Umbilical cord (tissue), 2 donors: ENCODE measurements at places on chromosomes 16 and 17.

DNA sequence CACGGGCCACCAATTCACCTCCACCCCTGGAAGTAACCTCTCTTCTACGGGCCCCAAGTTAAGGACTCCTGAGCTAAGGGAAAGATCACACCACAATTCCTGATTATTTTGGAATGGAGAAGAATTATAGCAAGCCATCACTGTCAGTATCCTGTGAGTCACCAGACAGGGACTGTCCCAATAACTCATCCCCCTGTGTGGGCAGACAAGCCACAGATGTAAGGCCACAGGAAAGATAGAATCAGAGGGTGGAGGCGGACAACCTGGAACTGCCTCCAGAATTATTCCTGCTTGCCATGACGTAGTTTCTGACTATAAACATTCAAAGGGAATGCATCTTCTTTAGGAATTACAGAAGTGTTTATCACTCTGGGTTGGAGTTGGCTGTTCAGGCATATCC, 5.8 kb upstream of the MYO1D start:
- DNase-seq = no peak

GRCh38 chr17:3511852-3512504, 36.2 kb downstream of the ASPA start:
- no peak for DNase-seq

DNA sequence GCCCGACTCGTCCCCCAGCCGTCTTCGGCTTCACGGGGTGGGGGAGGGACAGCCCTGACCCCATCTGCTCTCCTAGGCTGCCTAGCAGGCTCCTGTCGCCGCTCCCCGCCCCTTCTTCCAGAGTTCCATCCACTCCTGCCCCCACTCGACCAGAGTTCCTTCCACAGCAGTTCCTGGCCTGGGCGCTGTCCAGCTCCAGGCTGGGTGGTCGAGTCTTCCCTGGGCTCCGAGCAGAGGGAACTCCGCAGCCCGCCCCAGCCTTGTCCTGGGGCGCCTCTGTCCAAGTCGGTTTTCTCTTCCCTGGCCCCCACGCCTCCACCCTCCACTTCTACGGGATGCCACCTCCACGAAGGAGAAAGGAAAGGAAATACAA, 1.4 kb downstream of the PYY start:
- DNase-seq = no peak

GRCh38 chr16:52123842-52124241, 423.1 kb downstream of the TOX3 start:
- DNase-seq = no peak

DNA sequence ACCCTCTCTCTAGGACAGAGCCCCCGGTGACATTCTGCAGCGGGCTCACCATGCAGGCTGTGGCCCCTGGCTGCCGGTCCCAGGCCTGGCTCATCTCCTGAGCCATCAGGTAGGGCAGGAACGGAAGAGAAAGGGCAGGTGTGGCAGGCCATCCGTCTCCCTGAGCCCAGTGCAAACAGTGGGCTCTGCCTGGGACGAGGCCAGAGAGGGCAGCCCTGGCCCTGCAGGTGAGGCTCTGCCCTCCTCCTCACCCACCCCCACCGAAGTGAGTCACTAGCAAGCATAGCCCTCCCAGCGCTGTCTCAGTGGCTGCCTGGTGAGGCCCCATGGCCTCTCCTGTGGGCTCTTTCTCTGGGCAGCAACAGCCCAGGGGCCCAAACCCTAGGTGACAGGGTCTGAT, 14.5 kb downstream of the OTOP3 start:
- DNase-seq = no peak

DNA sequence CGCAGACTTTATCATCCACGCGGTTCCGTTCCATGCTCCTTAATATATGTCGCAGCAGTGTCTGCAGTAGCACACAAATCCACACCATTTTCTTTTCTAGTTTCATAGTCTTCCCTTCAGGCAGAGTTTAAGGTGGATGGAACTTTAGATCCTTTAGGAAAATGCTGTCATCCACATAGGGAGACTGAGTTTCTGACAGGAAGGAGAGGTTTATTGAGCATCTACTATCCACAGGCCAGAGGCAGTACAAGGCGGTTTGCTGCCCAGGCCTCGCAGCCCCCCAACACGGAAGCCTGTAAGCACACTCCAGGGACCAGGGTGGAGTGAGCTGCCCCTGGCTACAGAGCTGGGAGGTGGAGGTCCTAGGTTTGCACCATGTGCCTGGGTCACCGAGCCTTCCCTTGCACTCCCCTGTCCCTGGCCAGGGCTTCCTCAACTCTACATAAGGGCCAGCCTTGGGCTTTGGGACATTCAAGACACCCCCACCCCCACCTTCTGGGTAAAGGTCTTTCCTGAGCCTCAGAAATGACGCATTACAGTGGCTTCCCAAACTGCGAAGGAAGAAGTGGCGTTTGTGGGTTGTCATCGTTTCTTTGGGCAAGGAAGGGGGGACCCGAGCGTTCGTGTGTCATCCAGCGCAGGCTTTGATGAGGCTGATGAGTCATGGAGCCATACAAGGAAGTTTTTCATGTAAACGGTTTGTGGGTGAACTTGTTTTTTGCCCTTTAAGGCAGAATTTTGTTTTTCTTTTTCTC, 146.5 kb upstream of the PLCG2 start:
- peak; percentile 64 for DNase-seq

DNA sequence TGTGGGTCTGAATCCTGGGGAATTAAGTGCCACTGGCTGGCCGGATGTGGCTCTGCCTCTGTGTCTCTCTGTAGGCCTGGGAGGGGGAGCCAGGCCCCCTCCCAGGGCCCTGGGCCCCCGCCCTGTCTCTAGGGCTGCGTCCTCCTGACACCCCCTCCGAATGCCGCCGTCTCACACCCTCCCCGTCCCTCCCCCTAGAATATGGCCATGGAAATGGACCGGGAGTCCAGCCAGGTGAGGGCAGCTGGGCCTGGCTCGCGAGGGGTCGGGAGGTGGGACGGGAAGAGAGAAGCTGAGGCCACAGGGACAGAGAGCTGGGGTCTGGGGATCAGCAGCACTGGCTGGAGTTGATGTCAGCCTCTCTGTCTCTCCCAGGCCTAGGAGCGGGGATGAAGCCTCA, 16.1 kb upstream of the PKMYT1 start:
- DNase-seq = no peak

DNA sequence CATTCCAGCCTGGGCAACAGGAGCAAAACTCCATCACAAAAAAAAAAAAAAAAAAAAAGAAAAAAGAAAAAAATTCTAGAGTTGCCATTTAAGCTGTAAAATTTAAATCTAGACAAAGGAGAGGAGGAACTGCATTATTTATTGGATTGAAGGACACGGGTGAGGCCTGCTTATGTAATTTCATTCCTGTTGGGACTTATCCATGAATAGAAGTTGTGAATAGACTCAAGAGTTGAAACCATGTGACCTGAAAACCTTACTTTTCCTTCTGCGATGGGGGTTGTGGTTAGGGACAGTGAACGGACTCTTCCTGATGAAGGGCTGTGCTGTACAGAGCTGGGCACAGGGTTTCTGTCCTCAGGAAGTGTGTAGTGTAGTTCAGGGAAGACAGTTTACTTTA, 22.5 kb downstream of the BANP start:
- DNase-seq = no peak

DNA sequence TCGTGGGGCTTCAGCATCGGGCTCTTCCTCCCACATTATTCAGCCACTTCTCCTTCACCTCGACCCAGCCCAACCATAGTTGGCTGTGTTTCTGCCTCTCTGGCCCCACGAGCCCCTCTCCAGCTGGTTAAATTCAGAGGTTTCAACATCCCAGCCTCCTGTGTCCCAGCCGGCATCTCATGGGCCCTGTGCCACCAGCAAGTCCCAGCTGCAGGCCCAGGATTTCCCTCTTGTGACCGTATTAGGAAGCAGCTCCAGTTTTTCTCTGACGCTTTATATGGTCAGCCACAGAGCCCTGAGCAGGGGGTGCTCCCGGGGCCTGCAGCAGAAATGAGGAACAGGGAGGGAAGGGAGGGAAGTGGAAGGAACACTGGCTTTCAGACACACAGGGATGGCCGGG, 27.4 kb downstream of the MYH11 start:
- DNase-seq = peak; percentile 70

DNA sequence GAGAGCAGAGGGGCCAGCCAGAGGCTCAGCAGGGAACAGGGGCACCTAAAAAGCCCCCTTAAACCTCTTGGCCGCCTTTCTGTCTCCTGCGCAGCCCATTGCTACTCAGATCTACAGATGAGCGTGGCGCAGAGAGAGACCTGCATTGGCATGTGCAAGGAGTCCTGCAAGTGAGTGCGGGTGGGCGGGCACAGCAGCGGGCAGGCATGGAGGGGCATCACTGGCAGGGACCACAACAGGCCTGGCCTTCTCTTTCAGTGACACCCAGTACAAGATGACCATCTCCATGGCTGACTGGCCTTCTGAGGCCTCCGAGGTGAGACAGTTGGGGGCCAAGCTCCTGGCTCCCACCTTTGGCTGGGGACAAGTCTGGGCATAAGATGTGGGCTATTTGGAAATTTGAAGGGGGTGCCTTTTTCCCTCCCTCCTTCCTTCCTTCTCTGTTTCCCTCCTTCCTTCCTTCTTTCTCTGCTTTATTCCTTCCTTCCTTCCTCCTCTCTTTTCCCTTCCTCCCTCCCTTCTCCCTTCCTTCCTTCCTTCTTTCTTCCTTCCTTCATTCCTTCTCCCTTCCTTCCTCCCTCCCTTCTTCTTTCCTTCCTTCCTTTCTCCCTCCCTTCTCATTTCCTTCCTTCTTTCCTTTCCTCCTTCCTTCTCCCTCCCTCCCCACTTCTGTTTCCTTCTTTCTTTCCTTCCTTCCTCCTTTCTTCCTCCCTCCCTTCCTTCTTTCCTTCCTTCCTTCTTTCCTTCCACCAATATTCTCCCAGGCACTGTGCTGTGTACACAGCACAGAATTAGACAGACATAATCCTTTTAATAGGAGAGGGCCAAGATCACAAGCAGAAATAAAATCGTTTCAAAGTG, 75.2 kb downstream of the SCNN1B start:
- DNase-seq = no peak

GRCh38 chr17:41792845-41793783, 6.6 kb upstream of the JUP start:
- DNase-seq = peak; percentile 85

GRCh38 chr16:11429823-11430222, 84.6 kb downstream of the RMI2 start:
- DNase-seq = no peak

GRCh38 chr17:37557482-37557881, 51.7 kb downstream of the SYNRG start:
- no peak for DNase-seq

GRCh38 chr17:47077576-47077975, 98.5 kb upstream of the RPRML start:
- no peak for DNase-seq

DNA sequence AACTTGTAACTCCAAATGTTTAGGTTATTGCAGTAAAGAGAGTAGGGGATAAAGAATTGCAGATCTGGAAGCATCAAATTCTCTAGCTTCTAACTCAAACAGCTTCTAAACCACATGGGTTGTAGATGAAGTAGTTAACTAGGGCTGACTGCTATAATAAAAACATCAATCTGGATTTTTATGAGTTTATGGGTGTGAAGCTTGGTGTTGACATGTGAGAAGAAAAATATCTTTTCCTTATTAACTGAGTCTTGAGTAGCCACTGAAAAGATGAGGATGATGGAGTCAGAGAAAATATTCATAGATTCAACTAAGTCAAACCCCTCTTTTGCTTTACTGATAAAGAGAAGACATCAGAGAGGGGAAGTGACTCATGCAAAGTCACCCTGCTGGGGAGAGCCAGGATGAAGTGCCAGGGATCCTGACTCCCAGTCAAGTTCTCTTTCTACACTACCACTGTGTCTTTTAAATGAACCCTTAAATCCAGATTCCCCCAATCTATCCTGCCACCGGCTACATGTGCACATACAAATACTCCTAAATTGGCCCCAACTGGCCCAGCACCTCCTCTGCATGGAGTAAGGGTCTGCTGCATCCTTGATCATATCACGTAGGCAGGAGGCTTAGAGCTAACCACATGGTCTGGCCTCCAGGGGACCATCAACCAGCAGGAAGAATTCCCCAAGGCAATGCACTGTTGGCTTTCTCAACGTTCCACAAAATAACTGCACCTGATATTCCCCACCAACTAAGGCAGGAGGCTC, 264.0 kb upstream of the CCL2 start:
- DNase-seq = no peak

GRCh38 chr17:73711184-73711583, 66.9 kb upstream of the SDK2 start:
- DNase-seq = no peak

GRCh38 chr16:17887963-17888362, 417.2 kb upstream of the XYLT1 start:
- DNase-seq = no peak

GRCh38 chr16:89191901-89192185, 8.5 kb downstream of the SLC22A31 start:
- no peak for DNase-seq

DNA sequence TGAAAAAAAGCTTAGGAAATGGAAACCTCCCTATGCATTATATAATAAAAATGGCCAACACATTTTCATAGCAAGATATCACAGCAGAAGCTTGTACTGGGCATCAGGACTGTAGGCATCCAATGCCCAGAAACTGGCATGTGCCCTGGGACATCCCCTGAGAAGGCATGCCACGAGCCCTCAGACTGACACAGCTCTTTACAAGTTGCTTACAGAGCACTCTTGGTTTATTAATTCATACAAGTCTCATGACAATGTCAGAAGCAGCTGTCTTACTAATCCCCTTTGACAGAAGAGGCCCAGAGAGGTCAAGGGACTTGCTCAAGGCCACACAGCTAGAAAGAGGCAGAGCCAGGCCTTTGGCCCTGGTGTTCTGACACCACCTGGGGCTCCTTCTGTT, 5.6 kb upstream of the CCL2 start:
- DNase-seq = no peak

DNA sequence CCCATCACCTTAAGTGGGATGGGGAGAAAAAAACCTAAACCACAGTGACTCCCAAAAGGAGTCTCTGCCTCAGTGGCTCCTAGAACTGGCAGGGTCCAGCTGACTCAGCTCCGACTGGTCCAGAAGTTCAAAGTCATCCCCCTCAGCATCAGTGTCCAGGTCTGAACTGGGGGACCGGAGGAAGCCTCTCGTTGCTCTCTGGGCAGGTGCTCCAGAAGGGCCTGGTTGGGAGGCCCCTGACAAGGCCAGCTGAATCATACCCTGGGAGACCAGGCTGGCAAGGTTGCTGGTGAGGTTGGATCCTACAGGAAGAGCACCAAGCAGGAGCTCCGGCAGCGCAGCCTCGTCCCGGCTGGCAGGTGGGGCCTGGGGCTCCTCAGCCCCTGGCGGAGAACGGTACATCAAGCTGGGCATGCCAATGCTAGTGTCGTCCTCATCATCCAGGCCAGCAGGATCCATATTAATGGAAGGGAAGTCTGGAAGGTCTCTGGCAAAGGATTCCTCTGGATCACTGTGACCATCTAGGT, 4.3 kb upstream of the PSMC3IP start:
- DNase-seq = no peak

GRCh38 chr17:14068542-14069250, 608 bp upstream of the COX10 start:
- DNase-seq = no peak

GRCh38 chr17:72465191-72466024, 344.6 kb downstream of the SOX9 start:
- peak; percentile 34 for DNase-seq

DNA sequence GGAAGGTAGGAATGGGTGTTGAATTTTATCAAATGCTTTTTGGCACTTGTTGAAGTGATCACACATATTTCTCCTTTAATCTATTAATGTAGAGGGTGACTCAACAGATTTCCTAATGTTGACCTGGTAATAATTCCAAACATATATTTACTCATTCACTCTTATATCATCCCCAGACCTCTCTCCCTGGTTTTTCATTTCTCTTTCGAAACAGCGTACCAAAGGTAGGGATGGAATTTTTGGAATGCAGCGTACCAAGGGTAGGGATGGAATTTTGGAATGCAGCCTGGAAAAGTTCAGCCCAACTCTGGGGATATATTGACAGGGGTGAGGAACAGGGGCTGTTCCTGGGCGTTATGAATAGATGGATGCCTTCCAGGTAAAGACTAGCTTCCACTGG, 7.3 kb downstream of the KIF18B start:
- no peak for DNase-seq
